ENCODE measurements at places on chromosomes 5 and 9.

- DNase-seq: peak; percentile 62
These were observed 27.1 kb upstream of the MYORG start for GRCh38 chr9:34403554-34404380.

GRCh38 chr5:150082374-150082773 lies 4.0 kb downstream of the CSF1R start:
- DNase-seq: no peak

DNA sequence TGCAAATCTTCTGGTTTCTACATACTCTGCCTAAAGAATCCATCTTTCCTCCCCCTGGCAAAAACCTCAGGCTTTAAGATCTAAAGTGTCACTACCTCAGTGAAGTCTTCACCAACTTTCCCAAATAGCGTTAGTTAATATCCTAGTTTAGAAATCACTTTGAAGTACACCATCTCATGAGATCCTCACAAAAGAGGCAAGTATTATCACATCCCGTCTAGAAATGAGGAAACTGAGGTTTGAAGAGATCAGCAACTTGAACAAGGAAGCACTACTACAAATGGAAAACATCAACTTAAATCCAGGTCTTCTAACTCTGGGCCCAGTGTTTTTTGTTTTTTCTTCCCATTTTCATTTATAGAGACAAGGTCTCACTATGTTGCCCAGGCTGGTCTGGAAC lies 4.6 kb downstream of the AP3B1 start:
- no peak for DNase-seq

- peak; percentile 17 for DNase-seq
These were observed 515.8 kb downstream of the KDM4C start for GRCh38 chr9:7273575-7273974.

DNA sequence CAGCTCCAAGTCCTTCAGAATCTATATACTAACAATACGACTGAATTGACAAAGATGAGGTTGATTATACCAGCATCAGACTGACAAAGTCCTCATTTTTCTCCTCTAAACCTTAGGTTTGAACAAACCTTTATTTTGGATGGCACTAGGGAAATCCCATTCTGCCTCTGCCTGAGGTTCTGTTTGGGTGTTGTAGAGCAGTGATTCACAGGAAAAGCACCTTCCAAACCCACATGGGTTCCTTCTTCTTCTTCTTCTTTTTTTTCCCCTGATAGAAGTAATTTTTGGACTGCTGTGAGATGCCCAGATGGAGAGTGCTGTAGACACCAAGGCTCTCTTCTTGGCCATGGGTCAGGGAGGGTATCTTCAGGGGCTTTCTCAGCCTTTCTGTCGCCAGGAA lies 164.9 kb upstream of the PAPPA start:
- DNase-seq: peak; percentile 36

GRCh38 chr5:58444805-58445204 lies 15.1 kb downstream of the PLK2 start:
- no peak for DNase-seq

GRCh38 chr9:115043632-115044031 lies 74.3 kb downstream of the TNC start:
- no peak for DNase-seq

GRCh38 chr5:83956386-83956785 lies 235.7 kb upstream of the HAPLN1 start:
- DNase-seq: peak; percentile 27

DNA sequence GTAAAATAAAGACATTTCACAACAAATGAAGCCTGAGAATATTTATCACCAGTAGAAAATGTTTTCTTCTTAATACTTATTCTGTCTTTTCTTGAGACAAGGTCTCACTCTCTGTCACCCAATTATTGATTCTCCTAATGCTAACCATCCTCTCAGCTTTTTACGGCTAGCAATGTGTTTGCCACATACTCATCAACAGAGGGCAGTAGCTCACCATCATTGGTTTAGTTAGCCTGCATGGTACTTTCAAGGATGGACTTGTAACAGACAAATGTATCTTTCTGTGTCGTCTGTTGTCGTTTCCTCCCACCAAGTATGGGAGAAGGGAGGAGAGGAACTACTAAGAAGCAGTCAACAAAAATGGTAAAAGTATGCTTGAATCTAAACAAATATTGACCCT lies 5.9 kb upstream of the ACO1 start:
- peak; percentile 74 for DNase-seq
